ENCODE measurements at places on chromosomes 4 and X.

DNA sequence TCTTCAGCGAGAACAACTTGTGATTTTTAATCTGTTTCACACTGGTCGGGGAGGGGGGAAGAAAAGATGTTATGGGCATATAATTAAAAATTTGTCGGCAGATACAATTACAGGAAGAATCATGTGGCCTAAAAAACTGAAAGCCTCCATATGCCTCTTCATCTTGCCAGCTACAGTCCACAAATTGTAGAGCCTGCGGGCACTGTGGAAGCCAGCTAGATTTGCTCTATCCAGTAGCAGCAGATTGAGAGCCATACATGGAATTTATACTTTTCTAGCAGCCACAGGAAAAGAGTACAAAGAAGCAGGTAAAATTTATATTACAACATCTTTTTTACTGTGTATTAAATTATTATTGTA is 147.3 kb downstream of the TBL1X start:
- DNase-seq, result no peak

DNA sequence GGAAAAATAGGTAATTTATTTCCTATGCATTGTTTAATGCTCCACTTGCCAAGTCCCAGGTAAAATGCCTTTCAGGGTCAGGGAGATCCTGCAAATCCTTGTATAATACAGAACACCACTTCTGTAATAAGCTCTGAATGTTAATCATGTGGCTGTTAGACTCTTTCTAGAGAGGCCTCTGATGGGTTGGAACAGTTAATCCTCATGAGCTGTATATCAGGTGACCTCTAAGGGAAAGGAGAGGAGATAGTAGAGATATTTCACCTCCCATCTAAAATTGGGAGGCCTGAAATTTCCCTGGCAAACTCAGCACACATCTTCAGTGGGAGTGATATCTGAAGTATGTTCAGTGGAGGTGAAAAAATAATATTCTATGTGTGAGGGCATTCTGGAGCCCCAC is 210.6 kb upstream of the WDFY3 start:
- DNase-seq, result no peak

- DNase-seq, result no peak
Observed at GRCh38 chr4:79015411-79015810, 76.2 kb upstream of the PAQR3 start.

- DNase-seq, result no peak
Observed at GRCh38 chrX:112734290-112734689, 54.6 kb upstream of the LHFPL1 start.

All from iPS DF 6.9 (cell line).